Fibroblast of the aortic adventitia (primary cell): ENCODE measurements at places on chromosomes 5 and 9.

GRCh38 chr5:13994621-13995253 lies 50.2 kb upstream of the DNAH5 start:
- peak; percentile 31 for DNase-seq

- DNase-seq: no peak
These were observed 41.1 kb upstream of the GNAQ start for GRCh38 chr9:78072586-78073199.

- DNase-seq: no peak
These were observed 131.1 kb downstream of the CHSY3 start for GRCh38 chr5:130035388-130035787.

GRCh38 chr9:128636024-128636390 lies 20.6 kb downstream of the DYNC2I2 start:
- DNase-seq: no peak

DNA sequence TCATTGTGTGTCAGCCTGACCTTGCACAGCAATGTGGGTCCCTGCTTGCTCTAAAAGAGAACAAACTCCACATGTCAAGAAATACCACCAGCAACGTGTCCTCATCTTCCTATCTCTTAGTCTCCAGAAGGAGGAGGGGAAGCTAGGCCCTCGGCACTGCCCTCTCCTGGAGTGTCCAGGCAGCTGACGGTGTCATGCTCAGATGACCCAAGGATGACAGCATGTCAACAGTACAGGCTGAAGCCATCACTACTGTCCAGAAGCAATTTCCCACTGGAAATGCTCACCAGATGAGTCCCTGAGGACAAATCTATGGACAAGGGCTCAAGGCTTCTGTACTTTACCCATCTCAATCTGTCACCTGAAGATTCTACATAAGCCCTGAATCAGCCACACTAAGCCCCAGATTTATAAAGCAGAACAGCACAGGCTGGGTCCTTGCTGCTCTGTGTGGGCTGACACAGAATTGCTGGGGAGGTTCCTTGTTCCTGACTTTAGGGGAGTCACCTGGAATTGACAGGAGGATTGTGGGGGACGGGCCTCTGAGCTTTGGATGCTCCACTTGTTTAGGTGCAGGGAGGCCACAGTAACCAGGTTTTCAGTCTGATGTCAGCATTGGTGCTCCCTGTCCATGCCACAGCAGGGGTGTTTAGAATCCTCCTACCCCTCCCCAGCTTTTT lies 210.2 kb downstream of the DAB2IP start:
- DNase-seq: no peak

DNA sequence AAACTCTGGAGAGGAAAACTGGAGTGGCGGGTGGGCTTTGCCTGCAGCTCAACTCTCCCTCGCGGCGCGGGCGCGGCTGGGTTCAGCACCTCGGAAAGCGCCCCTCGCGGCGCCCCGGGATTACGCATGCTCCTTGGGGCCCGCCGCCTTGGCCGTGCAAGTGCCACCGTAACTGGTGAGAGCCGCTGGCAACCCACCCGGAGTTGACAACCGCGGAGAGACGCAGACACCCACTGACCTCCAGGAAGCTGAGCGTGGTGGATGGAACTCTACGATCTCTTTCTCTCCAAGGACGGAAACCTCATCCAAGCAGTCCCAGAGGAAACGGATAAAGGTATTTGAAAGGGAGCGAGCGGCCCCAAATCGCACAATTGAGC lies 194 bp upstream of the RXFP3 start:
- DNase-seq: peak; percentile 61

GRCh38 chr5:67009028-67009427 lies 187.6 kb downstream of the CD180 start:
- DNase-seq: no peak

DNA sequence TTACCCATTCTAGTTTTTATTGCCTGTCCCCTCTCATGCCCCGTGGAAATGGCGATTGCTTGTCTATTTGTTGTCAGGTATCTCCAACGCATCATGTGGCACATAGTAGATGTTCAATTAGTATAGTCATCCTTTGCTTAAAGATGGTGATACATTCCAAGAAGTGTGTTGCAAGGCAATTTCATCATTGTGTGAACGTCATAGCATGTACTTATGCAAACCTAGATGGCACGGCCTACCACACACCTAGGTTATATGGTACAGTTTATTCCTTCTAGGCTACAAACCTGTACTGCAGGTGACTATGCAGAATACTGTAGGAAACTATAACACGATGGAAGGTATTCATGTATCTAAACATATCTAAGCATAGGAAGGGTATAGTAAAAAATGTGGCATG lies 163.9 kb upstream of the DAPK1 start:
- DNase-seq: no peak

DNA sequence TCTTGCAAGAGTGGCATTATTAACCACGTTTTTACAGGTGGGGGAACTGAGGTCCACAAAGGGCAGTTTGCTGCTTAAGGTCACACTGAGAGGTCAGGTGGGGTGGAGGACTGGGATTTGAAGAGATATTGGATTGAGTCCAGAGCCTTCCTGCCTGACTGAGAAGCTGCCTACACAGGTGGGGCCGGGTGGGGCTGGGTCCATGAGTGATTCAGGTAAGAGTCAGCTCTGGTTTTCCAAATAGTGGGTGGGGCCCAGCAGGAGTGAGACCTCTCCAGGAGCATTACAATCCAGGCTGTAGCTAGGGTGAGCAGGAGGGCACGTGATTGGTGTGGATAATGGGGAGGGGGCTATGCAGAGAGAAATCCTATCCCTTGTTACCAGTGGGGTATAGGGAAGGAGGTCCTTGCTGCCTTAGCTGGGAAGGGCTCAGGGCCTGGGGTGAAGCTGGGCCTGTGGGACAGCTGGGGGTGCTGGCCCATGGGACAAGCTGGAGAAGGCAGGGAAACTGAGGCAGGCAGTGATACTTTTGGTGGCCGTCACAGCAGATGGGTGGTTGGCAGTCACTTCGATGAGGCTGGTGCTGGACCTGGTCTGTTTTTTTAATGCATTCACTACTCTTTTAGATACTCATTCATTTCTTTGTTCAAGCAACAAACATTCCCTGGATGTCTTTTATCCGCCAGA lies 2.9 kb upstream of the PTGS1 start:
- DNase-seq: no peak

DNA sequence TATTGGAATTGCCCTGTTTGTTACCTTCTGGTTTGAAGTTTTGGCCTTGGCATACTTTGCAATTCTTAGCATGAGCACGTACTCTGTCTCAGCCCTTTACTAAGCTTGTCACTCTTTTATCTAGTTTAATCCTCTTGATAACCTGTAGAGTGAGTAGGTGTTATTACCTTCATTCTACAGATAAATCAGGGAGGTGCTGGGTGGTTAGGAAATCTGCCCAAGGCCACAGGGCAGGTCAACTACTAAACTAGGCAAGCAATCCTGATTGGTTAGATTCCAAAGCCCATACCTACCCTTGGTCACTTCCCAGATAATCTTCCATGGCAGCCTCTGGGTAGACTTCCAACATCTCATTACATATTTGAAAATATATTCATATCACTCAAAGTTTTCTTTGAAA lies 65.7 kb downstream of the PCSK5 start:
- DNase-seq: no peak

- DNase-seq: peak; percentile 31
These were observed 15.4 kb downstream of the CCDC69 start for GRCh38 chr5:151208481-151208914.

DNA sequence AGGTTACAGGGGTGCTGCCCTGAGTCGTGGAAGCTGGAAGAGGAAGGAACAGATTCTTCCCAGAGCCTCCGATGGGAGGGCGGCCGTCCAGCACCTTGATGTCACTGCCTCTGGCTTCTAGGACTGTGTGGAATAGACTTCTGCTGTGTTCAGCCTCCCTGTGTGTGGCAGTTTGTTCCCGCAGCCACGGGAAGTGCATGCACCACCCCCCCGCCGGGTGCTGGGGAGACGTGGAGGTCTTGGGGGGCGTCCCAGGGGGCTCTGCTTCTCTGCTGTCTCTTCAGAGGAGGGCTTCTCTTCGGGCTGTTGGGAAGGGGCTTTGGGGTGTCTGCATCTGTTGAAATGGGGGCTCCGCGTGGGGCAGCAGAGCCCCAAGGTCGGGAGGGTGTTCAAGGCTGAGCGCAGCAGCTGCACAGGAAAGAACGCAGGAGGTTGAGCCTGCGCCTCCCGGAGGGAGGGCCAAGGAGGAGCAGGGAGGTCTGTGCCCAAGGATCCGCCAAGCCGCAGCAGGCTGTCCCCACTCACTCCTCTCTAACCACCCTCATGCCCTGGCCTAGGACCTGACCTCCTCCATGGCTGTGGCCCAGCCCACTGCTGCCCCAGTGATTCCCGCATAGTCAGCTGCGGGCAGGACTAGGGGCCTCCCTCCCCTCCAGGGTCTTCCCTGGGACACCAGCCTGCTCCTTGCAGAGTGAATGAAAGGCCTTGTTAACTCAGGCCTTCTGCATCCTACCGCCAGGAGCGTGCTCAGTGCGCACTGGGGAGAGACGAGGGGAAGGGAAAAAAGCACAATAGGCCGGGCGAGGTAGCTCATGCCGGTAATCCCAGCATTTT lies 45.0 kb downstream of the ROPN1L start:
- no peak for DNase-seq

DNA sequence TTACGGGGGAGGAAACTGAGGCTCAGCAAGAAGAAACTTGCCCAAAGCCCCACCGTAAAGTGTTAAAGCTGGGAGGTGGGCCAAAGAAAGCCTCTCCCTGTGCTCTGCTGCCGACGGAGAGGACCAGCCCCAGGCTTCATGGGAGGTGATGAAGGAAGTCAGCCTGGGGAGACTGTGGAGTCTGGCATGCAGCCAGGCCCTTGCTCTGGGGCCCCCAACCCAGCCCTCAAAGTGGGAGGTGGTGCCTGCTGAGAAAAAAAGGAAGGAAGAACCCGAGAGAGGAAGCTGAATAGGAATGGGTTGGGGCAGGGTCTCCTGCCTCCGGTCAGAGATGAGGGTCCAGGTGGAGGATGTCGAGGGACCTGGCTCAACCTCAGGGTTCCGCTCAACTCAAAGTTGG lies 3.8 kb downstream of the RNF44 start:
- no peak for DNase-seq

- DNase-seq: peak; percentile 99
These were observed at the start of gene ICE1 for GRCh38 chr5:5421961-5422818. Gene ICE1 (plus strand): TSS chr5:5422677. CDS start chr5:5422916, 239 bp downstream.

DNA sequence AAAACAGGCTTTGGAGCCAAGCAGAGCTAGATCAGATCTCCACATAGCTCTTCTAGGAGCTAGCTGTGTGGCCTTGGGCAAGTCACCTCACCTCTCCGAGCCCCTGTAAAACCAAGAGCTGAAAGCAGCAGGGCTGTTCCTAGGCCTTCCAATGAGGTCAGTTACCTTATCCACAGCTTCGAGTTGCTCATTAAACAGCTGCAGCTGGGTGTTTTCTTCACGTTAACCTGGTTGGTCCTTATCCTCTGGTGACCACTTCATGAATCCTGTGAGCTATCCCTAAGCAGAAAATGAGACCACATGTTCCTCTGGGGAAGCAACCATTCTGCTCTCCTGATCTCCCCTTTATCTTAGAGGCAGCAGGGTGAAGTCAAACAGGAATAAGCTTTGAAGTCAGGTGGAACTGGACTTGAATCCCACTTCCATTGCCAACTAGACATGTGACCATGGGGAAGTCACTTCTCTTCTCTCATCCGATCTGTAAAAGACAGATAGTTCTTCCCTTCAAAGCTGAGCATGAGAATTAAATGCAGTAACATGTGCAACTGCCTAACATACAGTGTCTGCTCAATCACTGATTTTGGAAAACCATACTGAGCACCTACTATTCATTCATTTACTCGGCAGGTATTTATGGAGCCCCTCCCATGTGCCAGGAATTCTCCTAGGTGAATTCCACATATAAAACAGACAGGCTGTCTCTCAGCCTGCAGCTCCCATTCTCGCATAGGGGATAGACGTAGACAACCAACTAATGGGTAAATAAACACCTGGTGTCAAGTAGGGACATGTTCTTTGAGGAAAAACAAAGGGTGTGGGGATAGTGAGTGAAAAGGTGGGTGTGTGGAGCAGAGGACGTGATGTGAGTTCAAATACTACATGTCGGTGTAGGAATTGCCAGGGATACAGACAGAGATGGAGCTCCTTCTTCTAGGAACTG lies 111.7 kb upstream of the BOD1 start:
- DNase-seq: no peak

DNA sequence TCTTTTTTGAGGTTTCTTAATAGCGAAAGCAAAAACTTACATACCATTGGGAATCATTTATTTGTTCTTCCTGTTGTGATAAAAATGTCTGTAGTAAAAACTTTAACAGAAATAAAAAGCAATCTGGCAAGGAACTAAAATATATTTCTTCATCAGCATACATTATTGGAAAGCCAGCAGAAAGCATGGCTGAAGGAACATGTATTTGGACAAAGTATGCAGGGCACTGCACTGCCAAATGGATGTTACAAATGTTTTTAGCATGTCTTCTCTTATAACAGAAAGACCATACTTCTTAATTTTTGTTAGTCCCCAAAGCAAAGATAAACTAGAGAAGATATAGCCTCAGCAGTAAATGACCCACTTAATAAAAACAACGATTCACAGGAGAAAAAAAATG lies 80.5 kb downstream of the SMIM15 start:
- DNase-seq: no peak

DNA sequence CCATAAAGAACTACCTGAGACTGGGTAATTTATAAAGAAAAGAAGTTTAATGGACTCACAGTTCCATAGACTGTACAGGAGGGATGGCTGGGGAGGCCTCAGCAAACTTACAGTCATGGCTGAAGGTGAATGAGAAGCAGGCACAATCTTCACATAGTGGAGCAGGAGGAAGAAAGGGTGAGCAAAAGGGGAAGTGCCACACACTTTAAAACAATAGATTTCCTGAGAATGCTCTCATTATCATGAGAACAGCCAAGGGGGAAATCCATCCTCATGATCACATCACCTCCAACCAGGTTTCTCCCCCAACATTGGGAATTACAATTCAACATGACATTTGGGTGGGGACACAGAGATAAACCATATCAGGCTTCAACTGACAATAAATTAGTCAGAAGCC lies 664.9 kb downstream of the TAF11L14 start:
- no peak for DNase-seq

DNA sequence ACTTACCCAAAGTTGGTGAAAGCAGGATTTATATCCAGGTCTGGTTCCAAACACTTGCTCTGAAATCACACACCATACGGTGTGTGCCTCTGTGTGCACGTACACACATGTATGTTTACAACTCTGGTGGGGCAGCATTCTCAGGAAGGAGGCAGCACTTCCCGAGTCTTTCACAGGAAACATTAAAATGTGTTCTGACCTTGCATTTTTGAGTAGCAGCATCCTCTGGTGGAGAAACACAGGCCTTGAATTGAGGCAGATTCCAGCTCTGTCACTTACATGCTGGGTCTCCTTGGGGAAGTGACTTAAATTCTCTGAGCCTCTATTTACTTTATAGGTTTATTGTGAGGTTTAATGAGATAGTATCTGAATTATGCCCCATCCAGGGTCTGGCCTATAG lies 126.4 kb downstream of the RGS3 start:
- peak; percentile 66 for DNase-seq
